ENCODE measurements at places on chromosomes 2 and 18. TPM values are rescaled to one million over a fixed set of nuclear protein-coding genes. Genes with fewer than 3 reads are reported as not detected.

The CABYR gene
- 9.8 TPM for total RNA-seq

The TXNDC2 gene
- total RNA-seq, result 0.28 TPM

The ABCG5 gene
- total RNA-seq, result not detected

The OST4 gene
- 494 TPM for total RNA-seq

The GPR75 gene
- total RNA-seq, result 1.2 TPM

The PNKD gene
- 28.9 TPM for total RNA-seq

GRCh38 chr18:48229552-48229981 lies 179.6 kb downstream of the ZBTB7C start:
- H3K4me1 ChIP-seq, result peaks cover 29% of the 10 kb centered on the region
- no peak overlapping the region for H3K4me3 ChIP-seq
- no peak overlapping the region for H3K27ac ChIP-seq

DNA sequence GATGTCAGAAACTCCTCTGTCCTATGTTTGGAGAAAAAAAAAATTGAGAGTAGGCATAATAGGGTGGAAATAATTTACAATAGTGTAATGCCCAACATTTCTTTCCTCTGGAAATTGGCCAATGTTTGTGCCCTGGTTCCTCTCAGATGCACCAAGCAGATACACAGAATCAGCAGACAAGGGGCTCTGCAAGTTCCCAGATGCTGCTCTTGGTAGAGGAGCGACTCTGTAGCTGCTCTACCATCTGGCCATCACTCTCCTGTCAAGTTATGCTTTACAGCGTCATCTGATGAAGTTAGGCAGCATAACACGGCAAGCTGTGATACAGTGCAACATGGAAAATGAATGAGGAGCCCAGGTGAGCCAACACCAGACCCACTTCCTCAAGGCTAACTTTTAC lies 1.6 kb downstream of the DYTN start:
- no peak for DNase-seq
- peaks cover 25% of the 10 kb centered on the region for H3K27me3 ChIP-seq
- no peaks in the 10 kb centered on the region for H3K4me1 ChIP-seq
- no peaks in the 10 kb centered on the region for H3K36me3 ChIP-seq
- H3K27ac ChIP-seq, result no peak overlapping the region

DNA sequence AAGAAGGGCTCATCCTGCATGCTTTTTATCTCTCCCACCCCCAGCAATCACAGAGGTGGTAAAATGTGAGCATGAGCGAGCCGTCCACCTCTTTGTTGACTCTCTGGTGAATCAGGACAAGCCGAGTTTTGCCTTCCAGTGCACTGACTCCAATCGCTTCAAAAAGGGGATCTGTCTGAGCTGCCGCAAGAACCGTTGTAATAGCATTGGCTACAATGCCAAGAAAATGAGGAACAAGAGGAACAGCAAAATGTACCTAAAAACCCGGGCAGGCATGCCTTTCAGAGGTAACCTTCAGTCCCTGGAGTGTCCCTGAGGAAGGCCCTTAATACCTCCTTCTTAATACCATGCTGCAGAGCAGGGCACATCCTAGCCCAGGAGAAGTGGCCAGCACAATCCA lies 19.5 kb downstream of the LIPG start:
- H3K4me3 ChIP-seq, result no peak overlapping the region
- DNase-seq, result no peak
- no peaks in the 10 kb centered on the region for H3K36me3 ChIP-seq

GRCh38 chr18:42340423-42341009 lies 385.5 kb downstream of the PIK3C3 start:
- H3K4me1 ChIP-seq, result no peaks in the 10 kb centered on the region
- no peak for DNase-seq
- H3K36me3 ChIP-seq, result no peaks in the 10 kb centered on the region
- no peak overlapping the region for H3K4me3 ChIP-seq
- H3K27ac ChIP-seq, result no peak overlapping the region

DNA sequence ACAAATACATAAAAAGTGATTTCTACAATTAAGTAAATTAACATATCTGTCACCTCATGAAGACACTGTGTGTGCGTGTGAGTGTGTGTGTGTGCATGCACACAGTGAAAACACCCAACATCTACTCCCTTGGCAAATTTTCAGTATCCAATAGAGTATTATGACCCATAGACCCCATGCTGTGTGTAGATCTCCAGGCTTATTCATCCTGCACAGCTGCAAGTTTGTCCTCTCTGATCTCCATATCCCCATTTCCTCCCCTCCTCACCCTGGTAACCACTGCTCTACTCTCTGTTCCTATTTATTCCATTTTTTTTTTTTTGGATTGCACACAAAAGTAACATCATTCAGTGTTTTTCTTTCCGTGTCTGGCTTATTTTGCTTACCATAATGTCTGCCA lies 391.0 kb downstream of the SOX11 start:
- DNase-seq, result no peak
- no peaks in the 10 kb centered on the region for H3K36me3 ChIP-seq
- no peak overlapping the region for H3K4me3 ChIP-seq

GRCh38 chr2:124647663-124648062 lies 622.6 kb downstream of the CNTNAP5 start:
- no peak overlapping the region for H3K27ac ChIP-seq
- no peaks in the 10 kb centered on the region for H3K4me1 ChIP-seq
- H3K36me3 ChIP-seq, result no peaks in the 10 kb centered on the region
- DNase-seq, result no peak
- no peak overlapping the region for H3K4me3 ChIP-seq
- peaks cover 2% of the 10 kb centered on the region for H3K27me3 ChIP-seq

DNA sequence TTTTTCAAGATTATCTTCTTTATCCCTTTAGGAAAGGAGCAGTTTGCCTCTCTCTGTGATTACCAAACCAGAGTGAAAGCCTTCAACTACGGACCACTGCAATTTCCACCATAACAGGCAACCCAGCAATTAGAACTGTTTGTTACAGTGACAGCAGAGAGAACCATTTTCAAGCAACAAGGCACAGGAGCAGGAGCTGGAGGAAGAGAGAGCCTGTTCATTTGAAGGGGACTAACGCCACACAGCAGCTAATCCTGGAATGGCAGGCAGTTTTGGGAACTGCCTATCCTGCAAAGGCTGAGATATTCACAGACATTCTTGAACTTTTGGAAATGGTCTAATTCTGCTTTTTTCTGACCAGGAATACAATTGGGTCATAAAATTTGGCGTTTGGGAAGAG lies 1541.9 kb upstream of the PIK3C3 start:
- H3K27me3 ChIP-seq, result peaks cover 10% of the 10 kb centered on the region
- H3K36me3 ChIP-seq, result no peaks in the 10 kb centered on the region
- no peak for DNase-seq
- H3K4me3 ChIP-seq, result no peak overlapping the region
- H3K27ac ChIP-seq, result no peak overlapping the region
- no peaks in the 10 kb centered on the region for H3K4me1 ChIP-seq

Measured in chondrocyte (in vitro differentiated cells).